HuH-7.5 (cell line): ENCODE measurements at places on chromosomes 6 and 20.

DNA sequence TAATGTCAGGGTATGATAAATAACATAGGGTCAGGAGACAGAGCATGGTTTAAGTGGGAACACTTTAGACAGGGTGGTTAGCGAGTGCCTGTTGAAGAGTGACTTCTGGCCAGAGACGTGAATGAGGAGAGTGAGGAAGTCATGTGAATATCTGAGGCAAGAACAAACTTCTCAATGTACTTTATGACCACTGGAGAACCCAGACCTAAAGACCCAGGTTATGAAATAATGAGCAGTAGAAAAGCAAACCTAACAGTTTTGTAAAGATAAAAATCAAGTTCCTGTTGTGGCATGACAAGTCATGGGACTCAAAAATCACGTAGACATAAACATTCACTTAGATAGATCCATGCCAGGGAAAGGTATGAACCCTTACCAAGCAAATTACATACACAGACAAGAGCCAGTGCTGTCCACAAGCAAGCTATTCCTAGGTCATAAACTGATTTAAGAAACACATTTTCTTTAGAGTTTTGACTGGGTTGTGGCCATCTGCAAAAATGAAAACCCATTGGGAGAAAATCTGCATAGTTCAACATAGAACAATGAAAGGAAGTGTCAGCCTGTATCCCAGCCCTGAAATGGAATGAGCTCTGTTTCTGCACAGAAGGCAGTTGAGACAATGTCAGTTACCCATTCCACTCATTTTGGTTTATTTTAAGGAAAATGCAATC is 2.2 kb upstream of the MYCT1 start:
- no peak for DNase-seq

DNA sequence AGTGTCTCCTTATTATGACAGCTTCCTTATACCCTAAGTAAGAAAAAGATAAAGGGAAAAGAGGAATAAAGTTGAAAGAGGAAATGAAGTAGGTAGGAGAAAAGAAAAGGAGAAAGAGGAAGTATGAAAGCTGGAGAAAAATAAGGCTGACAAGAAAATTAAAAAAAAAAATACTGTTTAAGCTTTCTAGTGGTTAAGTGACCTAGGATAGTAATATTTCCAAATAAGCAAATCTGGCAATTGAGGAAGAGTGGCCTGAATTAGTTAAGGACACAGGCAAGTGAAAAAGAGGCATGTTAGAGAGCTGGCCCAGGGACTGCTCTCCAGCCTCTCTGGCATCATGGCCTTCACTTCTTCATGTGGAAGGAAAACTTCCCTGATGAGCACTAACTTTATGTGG is 76.5 kb upstream of the ADGRF1 start:
- no peak for DNase-seq

DNA sequence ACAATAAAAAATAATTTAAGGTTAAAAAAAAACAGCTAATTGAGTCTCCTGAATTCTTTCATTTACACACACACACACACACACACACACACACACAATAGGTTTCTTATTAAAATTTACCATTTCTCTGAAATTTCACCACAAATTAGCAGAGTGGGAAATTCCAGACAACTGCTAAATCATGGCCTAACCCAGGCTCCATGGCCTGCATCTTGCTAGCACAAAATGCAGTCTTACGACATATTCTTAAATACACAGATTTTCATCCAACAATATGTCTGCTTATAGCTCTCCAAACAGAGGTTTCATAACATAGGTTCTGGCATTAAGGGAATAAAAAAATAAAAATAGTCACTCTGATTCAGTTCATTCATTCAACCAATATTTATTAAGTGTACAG is 46.9 kb downstream of the SOD2 start:
- DNase-seq, result no peak

- DNase-seq, result peak; percentile 27
Observed at GRCh38 chr6:143536461-143536865, 24.9 kb upstream of the FUCA2 start.

- no peak for DNase-seq
Observed at GRCh38 chr20:10572853-10573252, 100.9 kb downstream of the JAG1 start.

DNA sequence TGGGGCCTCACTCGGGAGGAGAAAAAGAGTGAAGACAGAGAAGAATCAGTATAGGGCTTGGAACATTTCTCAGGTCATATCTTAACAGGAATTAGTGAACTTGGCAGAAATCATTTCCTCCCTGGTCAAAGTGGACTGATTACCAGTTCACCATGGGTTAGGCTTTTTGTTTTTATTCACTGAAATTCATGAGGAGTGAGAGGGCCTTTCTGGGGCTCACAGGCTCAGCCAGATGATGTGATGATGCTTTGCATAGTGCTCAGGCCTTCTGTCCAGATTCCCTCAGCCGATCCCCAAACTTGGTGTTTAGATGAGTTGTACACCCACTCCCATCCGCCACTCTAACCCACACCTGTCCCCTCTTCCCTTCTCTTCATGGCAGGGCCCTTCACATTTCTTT is 32.5 kb downstream of the SRSF3 start:
- no peak for DNase-seq

GRCh38 chr6:133062077-133062476 is 179.1 kb upstream of the EYA4 start:
- no peak for DNase-seq

DNA sequence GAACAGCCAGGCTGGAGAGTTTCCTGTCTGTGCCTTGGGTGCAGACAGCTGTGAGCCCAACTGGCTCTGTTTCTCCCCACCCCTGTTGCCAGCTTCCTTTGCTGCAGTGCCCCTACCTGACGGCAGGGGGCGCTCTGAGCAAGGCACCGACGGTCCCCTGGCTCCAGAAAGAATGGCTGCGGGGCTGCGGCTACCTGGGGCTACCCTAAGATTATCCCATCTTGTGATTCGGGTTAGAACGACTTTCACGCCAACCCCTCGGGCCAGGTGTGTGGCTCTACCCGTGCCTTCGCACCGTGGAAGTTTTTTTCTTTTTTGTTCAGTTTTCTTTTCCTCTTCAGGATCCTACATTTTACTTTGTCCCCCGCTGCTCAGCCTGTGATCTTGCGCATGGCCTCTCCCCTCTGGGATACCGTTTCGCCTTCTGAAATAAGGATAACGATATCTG is 33.4 kb upstream of the AAR2 start:
- peak; percentile 86 for DNase-seq

- DNase-seq, result no peak
Observed at GRCh38 chr6:11212664-11213063, 19.8 kb downstream of the NEDD9 start.

- no peak for DNase-seq
Observed at GRCh38 chr20:25676164-25676809, 20.4 kb downstream of the ZNF337 start.

DNA sequence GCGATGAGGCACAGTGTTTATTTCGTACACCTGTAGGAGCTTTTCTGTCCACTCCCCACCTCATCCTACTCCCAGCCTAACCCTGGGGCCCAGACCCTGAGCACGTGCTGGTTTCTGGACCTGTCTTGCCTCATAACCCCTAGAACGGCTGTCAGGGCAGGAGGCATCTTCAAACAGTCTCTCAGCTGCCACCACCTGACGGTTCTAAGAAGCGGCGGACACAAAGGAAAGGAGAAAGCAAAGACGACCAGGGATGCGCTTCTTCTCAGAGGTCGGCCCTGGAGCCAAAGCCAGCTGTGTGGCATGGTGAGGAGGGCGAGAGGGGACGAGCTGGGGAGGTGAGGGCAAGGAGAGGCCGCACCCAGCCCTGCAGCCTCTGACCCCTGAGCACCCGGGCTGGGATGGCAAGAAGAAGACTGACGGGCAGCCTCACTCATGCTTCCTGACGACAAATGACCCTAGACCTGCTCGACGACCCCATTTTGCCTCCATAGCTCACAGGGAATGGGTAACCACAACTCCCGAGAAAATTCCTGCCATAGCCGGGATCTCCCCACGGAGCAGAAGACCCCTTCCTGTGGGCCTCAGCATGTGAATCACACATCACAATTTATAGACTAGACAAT is 62.1 kb downstream of the WDR27 start:
- no peak for DNase-seq

DNA sequence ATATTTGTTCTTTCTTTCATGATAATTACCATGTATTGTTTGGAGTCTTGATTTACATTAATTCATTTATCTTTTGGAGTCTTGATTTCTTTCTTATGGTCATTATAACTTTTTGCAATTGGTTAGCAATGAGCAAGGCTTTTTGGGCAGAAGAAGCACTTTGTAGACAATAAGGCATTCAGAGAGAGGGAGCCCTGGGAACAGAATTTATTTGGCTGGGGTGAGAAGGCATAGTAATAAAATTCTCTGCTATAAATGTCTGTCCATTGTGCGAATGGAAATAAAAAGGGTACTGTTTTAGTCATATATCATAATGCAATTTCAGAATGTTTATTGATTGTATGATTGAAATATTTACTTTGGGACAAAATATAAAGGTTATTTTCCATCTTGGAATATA is 147.0 kb downstream of the SLC35F1 start:
- DNase-seq, result no peak

DNA sequence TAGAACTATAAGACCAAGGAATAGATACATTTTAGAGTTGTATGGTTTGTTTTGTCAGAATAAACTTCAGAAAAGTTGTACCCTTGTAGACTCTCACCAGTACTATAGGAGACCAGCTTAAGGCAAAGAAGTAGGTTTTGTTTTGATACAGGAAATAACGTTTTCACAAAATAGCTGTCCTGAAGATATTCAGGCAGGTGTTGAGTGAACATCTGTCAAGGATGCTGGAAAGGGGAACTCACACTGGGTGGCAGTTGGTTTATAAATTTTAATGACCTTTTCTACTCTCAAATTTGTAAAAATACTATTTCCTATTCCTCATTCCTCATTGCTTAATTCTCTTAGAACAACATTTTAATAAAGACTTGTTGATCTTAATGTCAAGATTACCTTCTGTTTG is 174.0 kb upstream of the MAN1A1 start:
- no peak for DNase-seq

DNA sequence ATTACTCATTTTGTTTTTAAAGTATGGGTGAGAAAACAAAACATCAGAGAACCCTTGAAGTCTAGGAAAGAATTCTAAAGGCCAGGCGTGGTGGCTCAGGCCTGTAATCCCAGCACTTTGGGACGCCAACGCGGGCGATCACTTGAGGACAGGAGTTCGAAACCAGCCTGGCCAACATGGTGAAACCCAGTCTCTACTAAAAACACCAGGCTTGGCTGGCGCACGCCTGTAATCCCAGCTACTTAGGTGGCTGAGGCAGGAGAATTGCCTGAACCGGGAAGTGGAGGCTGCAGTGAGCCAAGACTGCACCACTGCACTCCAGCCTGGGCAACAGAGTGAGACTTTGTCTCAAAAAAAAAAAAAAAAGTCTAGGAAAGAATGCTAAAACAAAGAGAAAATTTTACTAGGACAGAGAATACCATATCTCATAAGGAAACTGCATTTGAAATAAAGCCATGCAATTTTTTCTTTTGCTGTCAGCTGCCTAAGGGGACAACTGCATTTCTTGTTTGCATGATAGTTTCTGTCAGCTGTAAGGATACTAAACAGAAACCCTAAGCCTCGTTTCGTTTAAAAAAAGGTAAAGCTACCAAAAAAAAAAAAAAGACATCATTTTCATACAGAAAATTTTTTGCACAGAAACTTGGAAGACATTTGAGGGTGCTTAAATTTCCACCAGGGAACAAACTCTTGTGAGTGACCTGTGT is 32.1 kb downstream of the SMLR1 start:
- no peak for DNase-seq

DNA sequence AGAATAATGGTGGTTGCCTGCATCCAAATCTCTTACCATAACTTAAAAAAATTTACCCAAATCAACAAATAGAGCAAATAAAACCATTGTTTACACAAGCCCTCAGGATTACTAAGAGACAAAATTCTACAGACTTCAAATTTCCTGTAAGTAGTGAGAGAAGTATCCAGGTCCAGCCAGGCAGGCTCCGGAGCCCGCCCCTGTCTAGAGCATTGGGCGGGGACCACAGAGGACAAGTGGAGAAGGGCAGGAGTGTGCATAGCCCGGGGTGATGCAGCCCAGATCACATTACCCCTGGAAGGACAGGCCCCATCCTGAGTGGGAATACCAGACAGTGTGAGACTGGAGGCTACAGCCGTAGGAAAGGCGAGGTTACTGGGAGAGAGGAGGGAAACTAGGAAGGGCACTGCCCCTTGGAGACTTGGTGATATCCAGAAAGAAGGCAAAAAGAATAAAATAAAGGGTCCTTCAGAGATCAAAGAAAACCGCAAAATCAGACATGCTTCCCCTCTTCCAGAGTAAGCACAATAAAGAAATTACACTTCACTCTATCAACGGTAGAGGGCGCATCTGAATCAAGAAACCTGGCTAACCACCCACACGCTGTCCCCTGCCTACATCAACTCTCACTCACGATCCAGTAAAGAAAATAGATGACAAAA is 26.6 kb downstream of the RIN2 start:
- peak; percentile 40 for DNase-seq

DNA sequence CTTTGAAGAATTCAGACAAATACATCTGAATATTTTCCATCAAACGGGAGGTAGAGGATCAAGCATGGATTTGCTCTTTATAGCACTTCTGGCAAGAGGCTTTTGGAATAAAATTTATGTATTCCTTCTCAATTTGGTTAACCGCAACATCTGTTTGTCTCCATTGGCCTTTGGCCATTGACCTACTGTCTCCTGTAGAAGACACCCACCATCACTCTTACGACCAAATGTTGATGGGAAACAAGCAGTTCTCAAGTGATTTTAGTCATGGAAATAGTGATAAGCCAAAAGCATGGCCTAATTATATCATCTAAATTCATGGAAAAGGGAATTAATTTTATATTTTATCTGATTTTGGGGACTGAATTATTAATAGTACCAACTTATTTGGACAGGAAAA is 591.9 kb downstream of the CD109 start:
- DNase-seq, result no peak

DNA sequence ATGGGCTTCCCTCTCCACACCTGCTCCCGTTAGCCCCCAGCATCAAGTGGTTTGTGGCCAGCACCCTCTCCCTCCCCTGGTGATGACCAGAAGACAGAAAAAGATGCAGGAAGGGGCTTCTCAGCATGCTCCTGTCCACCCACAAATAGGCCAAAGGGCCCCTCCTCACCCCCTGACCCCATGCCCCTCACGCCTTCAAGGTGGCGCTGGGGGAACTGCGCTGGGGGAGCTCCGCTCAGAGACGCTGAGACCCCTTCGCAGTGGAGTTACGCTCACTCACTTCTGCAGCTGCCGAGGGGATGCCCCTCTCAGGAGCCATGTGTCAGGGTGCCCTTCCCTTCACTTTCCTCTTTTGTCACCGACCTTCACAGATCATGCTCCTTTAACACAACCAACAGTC is 92.0 kb downstream of the PSMB1 start:
- no peak for DNase-seq

- no peak for DNase-seq
Observed at GRCh38 chr6:141580988-141581552, 551.7 kb upstream of the GJE1 start.

GRCh38 chr6:8047541-8048292 is 16.5 kb downstream of the BLOC1S5 start:
- no peak for DNase-seq

GRCh38 chr6:41836660-41837052 is 49.2 kb downstream of the TOMM6 start:
- no peak for DNase-seq

- no peak for DNase-seq
Observed at GRCh38 chr6:137430954-137431353, 63.2 kb downstream of the OLIG3 start.
